ENCODE measurements at places on chromosomes 6 and 20.

DNA sequence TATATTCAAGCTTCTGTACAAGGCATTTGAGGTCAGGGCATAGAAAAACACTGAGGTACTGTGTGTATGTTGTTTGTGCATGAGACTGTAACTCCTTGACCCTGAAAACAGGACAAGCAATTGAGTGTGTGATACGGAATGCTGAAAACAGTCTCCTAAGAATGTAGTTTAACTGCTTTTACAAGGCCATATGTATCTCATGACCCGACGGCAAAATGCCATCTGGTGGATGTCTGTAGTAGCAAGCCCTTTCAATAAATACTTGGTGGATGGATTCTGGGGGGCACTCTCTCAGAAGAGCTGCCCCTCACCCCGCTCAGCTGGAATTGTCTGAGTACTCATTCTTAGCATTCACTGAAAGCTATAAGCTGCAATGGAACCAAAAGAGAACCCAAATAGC, 69.3 kb upstream of the EYS start:
- DNase-seq, result no peak

GRCh38 chr20:17666481-17666880, 15.6 kb downstream of the RRBP1 start:
- DNase-seq, result no peak

DNA sequence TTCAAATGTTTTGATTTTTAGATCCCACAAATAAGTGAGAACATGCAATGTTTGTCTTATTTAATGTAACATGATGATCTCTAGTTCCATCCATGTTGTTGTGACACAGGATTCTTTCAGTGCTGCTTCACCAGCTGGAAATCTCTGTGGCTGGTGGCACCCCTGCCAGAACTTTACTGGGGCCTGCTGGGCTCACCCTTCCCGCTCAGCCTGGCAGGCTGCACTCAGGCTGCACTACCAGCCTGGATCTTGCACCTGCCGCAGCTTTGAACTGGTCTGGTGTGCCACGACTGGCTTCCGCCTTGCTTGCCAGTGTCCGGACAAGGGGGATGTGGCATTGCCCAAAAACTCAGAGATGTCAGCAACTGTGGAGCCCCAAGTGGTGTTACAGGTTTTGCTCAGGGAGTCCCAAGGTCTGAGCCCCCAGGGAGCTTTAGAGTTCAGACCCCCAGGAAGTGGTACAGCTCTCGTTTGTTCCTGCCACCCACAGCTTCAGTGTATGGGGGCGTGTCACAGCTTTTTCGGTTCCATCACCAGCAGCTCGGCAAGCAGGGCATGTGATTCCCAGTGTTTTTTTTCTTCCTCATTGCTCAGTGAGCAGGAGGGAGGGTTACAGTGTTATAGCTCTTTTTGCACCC, 72.3 kb upstream of the SYNCRIP start:
- no peak for DNase-seq

DNA sequence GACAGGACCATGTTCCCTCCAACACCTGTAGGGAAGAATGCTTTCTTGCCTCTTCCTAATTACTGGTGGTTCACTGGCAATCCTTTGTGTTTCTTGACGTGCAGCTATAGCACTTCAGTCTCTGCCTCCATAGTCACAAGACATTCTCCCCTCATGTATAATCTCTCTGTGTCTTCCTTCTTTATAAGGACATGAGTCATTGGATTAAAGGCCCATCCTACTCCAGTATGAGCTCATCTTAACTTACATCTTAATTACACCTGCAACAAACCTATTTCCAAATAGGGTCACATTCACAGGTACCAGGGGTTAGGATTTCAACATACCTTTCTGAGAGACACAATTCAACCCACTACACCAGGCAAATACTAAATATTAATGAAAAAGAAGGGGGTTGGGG, 213.6 kb downstream of the RNGTT start:
- DNase-seq, result no peak

DNA sequence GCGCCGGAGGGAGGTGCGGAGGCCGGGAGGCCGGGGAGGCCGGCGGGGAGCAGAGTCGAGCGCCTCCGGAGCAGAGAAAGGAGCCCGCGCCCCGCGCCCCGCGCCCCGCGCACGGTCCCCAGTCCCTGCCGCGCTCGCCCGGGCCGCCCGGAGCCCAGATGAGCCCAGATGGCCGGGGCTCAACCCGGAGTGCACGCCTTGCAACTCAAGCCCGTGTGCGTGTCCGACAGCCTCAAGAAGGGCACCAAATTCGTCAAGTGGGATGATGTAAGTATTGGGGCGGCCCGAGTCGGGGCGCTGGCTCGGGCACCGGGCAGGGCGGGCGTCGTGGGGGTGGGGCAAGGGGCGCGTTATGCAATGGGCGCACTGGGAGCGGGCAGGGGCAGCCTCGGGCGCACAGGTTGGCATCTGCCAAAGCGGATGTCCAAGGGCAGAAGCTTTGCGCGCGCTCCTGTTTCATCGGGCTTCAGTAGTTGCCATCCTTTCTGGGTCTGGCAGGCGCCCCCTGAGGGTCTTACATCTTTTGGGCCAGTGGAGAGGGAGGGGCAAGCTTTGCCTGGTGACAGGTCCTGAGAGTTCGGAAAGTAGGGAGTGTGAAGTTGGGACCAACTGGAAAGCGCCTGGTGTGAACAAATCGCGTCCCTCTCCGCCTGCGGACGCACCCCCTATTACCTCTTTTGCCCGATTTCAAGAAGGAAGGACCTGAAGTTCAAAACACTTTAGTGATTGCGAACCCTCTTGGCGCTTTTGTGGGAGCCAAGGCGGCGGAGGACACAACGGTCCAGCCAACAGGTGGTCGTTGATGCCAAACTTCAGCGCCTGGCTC, 631 bp downstream of the PLCB1 start:
- no peak for DNase-seq

DNA sequence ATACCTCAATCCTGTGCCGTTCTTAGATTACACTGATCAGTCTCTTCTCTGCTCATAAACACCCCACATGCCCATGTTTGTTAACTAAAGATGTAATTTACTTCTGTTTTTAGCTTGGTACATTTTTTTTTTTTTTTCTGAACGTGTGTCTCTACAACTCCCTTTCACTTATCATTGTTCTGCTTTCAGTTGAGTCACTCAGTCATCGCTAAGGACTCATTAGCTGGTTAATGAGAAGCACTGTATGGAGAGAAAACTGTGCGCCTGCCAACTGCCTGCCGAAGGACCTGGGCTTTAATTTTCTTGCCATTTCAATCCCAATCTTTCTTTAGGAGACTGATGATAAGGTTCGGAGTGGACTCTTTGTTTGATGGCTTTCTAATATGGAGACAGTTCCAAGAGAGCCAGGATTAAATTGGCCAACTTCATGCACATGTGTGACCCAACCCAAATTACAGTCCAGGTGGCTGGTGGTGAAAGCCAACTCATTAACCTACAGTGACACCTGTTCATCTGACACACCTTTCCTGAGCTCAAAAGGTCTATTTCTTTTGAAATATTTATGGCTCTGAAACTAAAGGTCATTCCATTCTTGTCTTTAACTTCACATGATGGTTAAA, 334.1 kb downstream of the BCKDHB start:
- DNase-seq, result no peak

DNA sequence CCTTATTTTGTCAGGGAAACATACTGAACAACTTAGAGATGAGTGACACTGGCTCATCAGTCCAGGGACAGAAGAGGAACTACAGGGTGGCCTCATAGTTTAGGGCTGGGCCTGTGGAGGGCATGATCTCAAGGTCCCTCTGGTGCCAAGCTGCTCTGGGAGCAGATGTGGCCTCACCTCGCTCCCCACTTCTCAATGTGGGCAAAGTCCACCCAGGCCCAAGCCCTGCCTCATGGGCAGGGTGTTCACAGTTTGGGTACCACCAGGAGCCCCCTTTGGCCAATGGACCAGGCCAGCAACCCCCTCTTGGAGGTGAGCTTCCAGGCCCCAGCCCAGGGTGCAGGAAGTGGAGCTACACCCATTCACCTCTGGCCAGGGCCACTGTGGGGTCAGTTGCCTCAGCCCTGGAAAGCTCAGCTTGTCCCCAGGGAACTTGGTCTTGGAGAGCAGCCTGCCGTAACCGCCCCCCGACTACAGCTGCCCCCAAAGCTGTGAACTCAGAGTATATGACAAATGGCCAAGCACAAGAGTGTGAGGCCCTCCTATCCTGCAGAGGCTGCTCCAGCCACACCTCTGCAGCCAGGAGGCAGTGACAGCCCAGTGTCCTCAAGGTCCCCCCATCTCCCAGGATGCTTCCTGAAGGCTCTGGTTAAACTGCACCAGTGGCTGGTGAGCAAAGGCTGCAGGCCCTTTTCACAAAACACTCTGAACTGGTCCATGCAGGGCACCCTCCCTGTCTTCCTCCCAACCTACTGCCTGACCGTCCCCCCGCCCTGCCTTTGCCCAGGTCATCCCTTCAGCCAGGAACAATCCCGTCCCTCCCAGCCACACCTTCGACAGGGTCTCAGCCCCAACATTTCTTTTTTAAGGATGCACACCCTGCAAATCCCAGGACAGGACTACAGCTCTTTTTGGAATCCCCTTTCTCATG, 3.6 kb downstream of the ADISSP start:
- no peak for DNase-seq

- DNase-seq, result no peak
Measured at GRCh38 chr6:70819646-70820045, 137.2 kb downstream of the B3GAT2 start.

GRCh38 chr6:21596145-21596948, 2.8 kb downstream of the SOX4 start:
- peak; percentile 24 for DNase-seq

DNA sequence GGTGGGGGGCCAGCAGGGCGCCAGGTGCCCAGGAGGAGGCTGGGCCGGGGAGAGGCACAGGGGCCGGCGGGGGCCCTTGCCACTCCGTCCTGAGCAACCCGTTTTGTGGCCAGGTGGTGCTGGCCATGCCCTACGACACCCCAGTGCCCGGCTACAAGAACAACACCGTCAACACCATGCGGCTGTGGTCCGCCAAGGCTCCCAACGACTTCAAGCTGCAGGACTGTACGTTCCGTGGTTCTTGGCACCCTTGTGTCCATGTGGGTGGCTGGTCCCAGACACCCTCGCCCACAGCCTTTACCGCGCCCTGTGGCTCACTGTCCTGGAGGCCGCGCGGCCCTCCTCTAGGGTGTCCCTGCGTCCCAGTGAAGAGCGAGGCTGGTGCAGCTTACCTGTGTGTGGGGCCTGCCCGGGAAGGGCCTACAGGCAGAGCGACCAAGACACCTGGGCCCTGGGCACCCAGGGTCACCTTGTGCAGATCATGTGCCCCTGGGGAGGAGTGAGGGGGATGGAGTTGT, 28.7 kb downstream of the PYGB start:
- DNase-seq, result no peak
